Chondrocyte (in vitro differentiated cells): ENCODE measurements at places on chromosomes 11 and 22.

GRCh38 chr11:76164081-76164480, 42.2 kb downstream of the WNT11 start:
- H3K27ac ChIP-seq, result no peak overlapping the region
- H3K36me3 ChIP-seq, result no peaks in the 10 kb centered on the region
- peaks cover 32% of the 10 kb centered on the region for H3K4me1 ChIP-seq
- no peak for DNase-seq
- H3K4me3 ChIP-seq, result no peak overlapping the region
- no peaks in the 10 kb centered on the region for H3K27me3 ChIP-seq

DNA sequence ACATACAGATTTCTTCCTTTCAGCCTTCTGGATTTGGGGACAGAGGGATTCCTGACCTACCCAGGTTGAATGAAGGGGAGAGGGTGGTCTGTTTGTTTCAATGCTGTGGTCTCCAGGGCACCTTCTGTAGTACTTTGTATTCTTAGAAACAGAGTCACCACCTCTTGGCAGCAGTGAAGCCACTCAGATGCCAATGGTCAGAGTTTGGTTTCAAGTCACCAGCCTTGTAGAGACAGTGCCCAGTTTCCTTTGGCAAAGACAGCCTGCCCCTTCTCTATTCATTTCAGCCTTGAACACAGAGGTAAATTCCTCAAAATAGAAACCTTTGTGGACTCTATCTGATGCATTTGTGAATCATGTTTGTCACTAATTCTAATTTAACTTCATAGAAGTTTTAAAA, 111.7 kb upstream of the RASSF10 start:
- DNase-seq, result no peak
- H3K27me3 ChIP-seq, result no peaks in the 10 kb centered on the region
- H3K4me3 ChIP-seq, result no peak overlapping the region
- H3K4me1 ChIP-seq, result peaks cover 46% of the 10 kb centered on the region

DNA sequence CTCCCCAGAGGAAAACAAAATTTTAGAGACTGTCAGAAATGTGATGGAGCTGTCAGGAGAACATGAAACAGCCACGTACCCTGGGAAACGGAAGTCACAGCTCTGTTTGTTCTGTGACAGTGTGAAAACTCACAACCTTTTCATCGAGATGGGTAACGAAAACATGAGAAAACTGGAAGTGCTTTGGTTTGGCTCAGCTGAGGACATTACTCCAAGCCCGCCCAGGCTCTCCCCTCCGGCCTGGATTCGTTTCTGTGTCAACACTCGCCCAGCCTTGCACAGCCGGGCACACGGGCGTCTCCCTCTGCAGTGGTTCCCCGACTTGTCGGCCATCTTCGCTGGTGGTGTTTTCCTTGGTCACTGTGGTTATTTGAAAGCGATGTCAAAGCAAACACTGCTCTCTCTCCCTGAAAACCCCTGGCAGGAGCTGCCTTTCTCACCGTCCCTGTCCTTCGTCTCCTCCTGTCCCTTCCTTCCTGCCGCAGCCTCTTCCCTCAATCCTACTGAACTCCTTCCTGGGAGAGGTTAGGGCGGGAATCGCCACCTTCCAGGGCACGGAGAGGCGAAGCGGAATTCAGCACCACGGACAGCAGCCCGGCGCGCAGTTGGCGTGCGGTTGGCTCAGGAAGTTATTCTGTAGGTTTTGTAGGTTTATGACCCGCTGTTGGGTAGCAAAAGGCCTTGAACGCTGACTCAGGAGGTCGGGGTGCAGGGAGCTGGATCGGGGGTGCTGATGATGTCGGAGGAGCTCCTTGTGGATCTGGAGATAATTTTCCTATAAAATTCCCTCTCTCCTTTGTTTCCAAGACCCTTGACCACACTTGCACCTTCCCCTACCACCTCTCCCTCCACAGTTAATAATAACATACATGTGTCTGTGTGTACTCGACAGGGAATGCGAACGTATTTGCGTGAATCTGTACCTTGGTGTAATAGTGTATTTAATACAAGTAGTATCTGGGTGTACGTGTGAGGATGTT, 13.1 kb upstream of the RPS19BP1 start:
- DNase-seq, result no peak
- peaks cover 39% of the 10 kb centered on the region for H3K27me3 ChIP-seq
- peaks cover 17% of the 10 kb centered on the region for H3K4me1 ChIP-seq
- H3K4me3 ChIP-seq, result no peak overlapping the region
- no peak overlapping the region for H3K27ac ChIP-seq
- no peaks in the 10 kb centered on the region for H3K36me3 ChIP-seq

GRCh38 chr11:46603704-46604308, 10.0 kb upstream of the AMBRA1 start:
- no peak for DNase-seq
- peaks cover 3% of the 10 kb centered on the region for H3K4me1 ChIP-seq
- peaks cover 6% of the 10 kb centered on the region for H3K36me3 ChIP-seq
- H3K4me3 ChIP-seq, result no peak overlapping the region
- no peaks in the 10 kb centered on the region for H3K27me3 ChIP-seq

GRCh38 chr11:6390718-6391469, 620 bp downstream of the SMPD1 start:
- H3K36me3 ChIP-seq, result peaks cover 3% of the 10 kb centered on the region
- DNase-seq, result no peak
- peaks cover 28% of the 10 kb centered on the region for H3K4me1 ChIP-seq
- no peaks in the 10 kb centered on the region for H3K27me3 ChIP-seq
- H3K4me3 ChIP-seq, result peak overlapping the region; percentile 85

DNA sequence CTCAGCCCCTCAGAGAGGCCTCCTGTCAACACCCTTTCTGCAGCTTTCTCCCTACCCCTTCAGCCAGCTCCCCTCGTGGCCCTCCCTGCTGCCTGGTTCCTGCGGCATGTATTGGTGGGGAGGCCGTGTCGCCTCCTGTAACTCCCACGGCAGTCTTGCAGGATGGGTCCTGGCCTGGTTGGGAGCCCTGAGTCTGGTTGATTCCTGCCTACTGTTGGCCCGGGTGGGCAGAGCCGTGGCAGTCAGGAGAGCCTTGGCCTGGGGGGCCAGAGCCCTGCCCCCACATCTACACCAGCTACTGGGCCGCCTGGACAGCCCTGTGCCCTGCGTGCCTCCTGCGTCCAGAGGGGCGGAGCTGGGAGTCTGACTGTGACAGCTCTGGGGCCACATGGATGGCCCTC, 30.3 kb upstream of the GRAMD4 start:
- DNase-seq, result no peak
- no peaks in the 10 kb centered on the region for H3K36me3 ChIP-seq
- H3K27me3 ChIP-seq, result no peaks in the 10 kb centered on the region
- H3K4me3 ChIP-seq, result no peak overlapping the region

- no peaks in the 10 kb centered on the region for H3K36me3 ChIP-seq
- DNase-seq, result no peak
- H3K27me3 ChIP-seq, result peaks cover 15% of the 10 kb centered on the region
- no peak overlapping the region for H3K4me3 ChIP-seq
- H3K27ac ChIP-seq, result no peak overlapping the region
These were observed 14.3 kb upstream of the ACER3 start for GRCh38 chr11:76846441-76846840.

- no peak overlapping the region for H3K27ac ChIP-seq
- DNase-seq, result peak; percentile 79
- H3K36me3 ChIP-seq, result no peaks in the 10 kb centered on the region
These were observed 51.4 kb upstream of the EIF3D start for GRCh38 chr22:36580371-36580770.

DNA sequence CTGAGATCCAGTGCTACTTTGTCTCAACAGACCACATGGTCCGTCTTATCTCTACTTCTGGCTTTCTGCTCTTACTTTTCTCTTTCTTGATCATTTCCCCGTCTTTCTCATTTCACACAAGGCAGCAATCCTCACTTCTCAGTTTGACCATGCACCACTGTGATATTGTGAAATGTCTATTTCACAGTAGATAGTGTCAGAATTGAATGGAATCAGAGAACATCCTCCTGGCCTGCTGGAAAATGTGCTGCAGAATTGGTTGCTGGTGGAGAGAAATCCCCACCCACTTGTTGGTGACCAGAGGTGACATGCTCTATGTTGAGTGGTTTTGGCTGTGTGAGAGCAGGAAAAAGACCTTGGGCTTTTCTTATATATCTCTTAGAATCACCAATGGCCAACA, 57.8 kb upstream of the RCN1 start:
- H3K36me3 ChIP-seq, result no peaks in the 10 kb centered on the region
- no peaks in the 10 kb centered on the region for H3K27me3 ChIP-seq
- H3K27ac ChIP-seq, result no peak overlapping the region

GRCh38 chr11:17161515-17161914, 46.3 kb downstream of the PIK3C2A start:
- H3K27me3 ChIP-seq, result no peaks in the 10 kb centered on the region
- H3K4me3 ChIP-seq, result no peak overlapping the region
- H3K4me1 ChIP-seq, result peaks cover 41% of the 10 kb centered on the region
- no peaks in the 10 kb centered on the region for H3K36me3 ChIP-seq
- peak overlapping the region; percentile 45 for H3K27ac ChIP-seq
- DNase-seq, result no peak

DNA sequence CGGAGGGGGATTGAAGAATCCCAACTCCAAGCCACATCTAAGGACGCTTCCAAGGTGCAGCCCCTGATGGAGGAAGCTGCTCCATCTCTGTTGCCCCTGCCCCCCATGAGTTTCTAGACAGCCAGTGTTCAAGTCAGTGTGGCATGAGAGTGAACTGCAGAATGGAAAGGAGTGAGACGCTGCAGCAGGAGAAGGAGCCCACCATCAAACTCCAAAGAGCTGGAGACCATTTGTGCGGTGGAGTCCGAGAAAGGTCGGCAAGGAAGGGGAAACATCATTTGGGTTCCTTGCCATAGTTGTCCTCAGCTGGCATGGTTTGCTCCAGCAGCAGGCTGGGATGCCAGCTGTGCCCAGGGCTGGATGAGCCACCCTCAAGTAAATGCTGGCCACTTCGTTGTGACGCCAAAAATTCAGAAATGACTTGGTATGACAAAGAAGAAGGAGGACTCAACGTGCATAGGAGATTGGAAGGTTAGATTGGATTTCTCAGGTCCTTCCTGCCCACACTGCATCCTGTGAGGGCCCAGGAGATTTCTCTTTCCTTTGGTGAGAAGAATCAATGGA, 16.4 kb downstream of the APOL2 start:
- DNase-seq, result no peak
- H3K27me3 ChIP-seq, result peaks cover 8% of the 10 kb centered on the region
- peaks cover 7% of the 10 kb centered on the region for H3K36me3 ChIP-seq
- peaks cover 8% of the 10 kb centered on the region for H3K4me1 ChIP-seq

- no peak for DNase-seq
- H3K4me1 ChIP-seq, result peaks cover 55% of the 10 kb centered on the region
- no peak overlapping the region for H3K4me3 ChIP-seq
- H3K36me3 ChIP-seq, result peaks cover 2% of the 10 kb centered on the region
- H3K27ac ChIP-seq, result peak overlapping the region; percentile 51
These were observed 35.2 kb upstream of the PARVG start for GRCh38 chr22:44145544-44145943.

DNA sequence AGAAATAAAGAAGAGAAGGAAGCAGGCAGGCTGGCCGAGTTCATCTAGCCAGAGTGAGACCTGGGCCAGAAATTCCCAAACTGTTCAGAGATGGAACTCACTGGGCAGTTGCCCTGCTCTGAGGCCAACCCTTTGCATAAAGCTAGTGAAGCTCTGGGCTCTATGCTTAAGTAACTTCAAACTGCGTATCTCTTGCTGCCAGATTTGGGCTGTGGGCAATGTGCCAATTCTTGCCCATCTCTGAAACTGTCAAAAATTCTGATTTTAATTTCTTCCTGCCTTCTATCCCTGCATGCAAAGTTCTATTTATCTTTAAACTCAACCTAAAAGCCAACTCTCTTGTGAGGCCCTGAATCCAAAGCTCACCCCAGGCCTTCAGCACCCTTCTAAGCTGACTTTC, 36.2 kb upstream of the HEPHL1 start:
- no peak overlapping the region for H3K27ac ChIP-seq
- H3K4me1 ChIP-seq, result no peaks in the 10 kb centered on the region
- no peak overlapping the region for H3K4me3 ChIP-seq
- no peak for DNase-seq

GRCh38 chr11:47005441-47005840, 68.9 kb downstream of the CSTPP1 start:
- no peaks in the 10 kb centered on the region for H3K36me3 ChIP-seq
- H3K4me1 ChIP-seq, result peaks cover 58% of the 10 kb centered on the region
- no peak for DNase-seq

- H3K27ac ChIP-seq, result peak overlapping the region; percentile 46
- H3K4me1 ChIP-seq, result peaks cover 32% of the 10 kb centered on the region
- no peaks in the 10 kb centered on the region for H3K36me3 ChIP-seq
- H3K4me3 ChIP-seq, result no peak overlapping the region
These were observed 14.5 kb downstream of the CLMP start for GRCh38 chr11:123180574-123180973.

DNA sequence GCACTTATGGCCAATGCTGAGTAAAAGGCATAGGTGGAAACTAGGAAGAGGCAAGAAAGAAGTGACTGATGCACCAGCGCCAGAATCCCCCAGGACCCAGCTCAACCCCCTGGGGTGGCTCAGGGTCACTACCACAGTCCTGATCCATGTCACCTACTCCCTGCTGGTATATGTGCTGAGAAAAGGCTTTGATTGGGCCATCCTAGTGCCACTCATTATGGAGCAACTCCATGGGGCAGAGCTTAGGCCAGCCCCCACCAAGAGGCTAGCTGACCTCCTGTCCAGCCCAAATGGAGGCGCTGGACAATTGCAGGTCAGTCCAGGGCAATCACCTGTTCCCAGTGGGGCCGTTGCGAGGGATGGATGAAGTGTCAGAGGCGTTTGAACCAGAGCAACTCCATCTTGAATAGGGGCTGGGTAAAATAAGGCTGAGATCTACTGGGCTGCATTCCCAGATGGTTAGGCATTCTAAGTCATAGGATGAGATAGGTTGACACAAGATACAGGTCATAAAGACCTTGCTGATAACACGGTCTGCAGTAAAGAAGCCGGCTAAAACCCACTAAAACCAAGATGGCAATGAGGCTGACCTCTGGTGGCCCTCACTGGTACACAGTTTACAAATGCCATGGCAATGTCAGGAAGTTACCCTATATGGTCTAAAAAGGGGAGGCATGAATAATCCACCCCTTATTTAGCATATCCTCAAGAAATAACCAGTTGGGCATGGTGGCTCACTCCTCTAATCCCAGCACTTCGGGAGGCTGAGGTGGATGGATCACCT, 20.6 kb upstream of the DAGLA start:
- no peak for DNase-seq
- H3K27ac ChIP-seq, result no peak overlapping the region
- H3K4me3 ChIP-seq, result no peak overlapping the region
- no peaks in the 10 kb centered on the region for H3K4me1 ChIP-seq
- no peaks in the 10 kb centered on the region for H3K36me3 ChIP-seq
